Panc1 (cell line): ENCODE measurements at places on chromosomes 5 and 9.

- DNase-seq = no peak
These were observed 66.9 kb downstream of the ZCCHC7 start for GRCh38 chr9:37187292-37187691.

DNA sequence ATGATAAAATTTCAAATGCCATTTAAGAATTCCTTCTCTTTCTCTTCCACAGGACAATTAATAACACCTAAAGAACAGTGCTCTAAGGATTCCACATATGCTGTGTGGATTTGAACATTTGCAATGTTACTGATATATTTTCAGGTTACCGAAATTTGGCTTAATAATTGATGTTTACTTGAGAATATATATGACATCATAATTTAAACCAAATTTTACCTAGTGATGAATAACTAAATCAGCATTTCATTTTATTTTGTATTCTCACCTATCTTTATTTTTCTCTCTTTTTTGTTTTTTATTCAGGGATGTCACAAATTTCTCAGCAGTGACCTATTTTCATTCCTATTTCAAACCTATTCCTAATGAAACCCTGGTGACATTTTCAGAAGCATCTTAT, 429.6 kb downstream of the SLCO4C1 start:
- DNase-seq = no peak

DNA sequence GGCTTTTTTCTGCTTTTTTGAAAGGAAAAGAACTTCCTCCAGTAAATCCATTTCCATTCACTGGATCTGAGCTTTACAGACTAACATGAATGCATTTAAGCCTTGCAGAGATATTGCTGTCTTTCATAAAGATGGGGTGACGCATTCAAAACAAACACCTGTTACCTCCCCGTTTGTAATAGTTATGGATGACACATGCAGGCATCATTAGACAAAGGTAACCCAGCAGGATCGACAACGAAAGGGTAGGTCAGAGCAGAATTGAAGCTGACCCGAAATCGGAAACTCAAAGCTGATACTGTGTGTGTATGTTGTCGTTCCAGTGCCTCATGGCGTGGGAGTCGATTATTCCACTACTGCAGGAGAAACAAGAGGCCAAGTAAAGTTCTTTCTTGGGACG, 22.2 kb downstream of the SLC46A2 start:
- no peak for DNase-seq

DNA sequence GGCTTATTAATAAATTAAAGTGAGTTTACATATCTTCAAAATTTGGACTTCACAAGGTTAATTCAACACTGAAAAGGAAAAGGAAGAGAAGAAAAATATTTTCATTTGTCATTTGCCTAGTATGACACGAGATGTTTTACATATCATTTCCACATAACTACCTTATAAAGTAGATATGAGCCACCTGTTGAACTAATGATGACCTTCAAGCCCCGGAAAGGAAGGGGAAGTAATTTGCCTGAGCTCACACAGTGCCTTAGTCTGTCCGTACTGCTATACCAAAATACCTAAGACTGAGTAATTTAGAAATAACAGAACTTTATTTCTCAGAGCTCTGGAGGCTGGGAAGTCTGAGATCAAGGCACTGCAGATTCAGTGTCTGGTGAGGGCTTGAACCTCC, 17.9 kb downstream of the CMYA5 start:
- DNase-seq = no peak

- DNase-seq = no peak
These were observed 10.9 kb downstream of the ABL1 start for GRCh38 chr9:130845901-130846481.

GRCh38 chr9:88501086-88501485, 33.9 kb upstream of the NXNL2 start:
- DNase-seq = no peak
